GM12878 (cell line): ENCODE measurements at places on chromosomes 2 and 18.

- H3K4me3 ChIP-seq, result no peak overlapping the region
- H3K36me3 ChIP-seq, result no peaks in the 10 kb centered on the region
- H3K27me3 ChIP-seq, result no peaks in the 10 kb centered on the region
- no peak for DNase-seq
- no peaks in the 10 kb centered on the region for H3K4me1 ChIP-seq
Observed at GRCh38 chr2:15169326-15170069, 391.6 kb downstream of the NBAS start.

- H3K27me3 ChIP-seq, result no peaks in the 10 kb centered on the region
- DNase-seq, result no peak
- H3K27ac ChIP-seq, result no peak overlapping the region
- H3K36me3 ChIP-seq, result no peaks in the 10 kb centered on the region
Observed at GRCh38 chr2:61704364-61704763, 149.5 kb downstream of the FAM161A start.

DNA sequence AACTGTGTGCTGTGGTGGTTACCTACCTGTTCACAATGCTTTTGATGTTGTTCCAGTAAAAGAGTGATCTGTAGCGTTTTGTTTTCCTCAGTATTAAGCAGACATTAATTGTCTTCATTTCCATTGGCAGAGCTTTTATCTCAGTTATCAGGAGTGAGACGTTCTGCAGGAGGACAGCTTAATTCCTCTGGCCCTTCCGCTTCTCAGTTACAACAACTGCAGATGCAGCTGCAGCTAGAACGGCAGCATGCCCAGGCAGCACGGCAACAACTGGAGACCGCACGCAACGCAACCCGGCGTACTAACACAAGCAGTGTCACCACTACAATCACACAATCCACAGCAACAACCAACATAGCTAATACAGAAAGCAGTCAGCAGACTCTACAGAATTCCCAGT, 78.3 kb downstream of the KCMF1 start:
- H3K27me3 ChIP-seq, result no peaks in the 10 kb centered on the region
- H3K4me3 ChIP-seq, result no peak overlapping the region
- H3K36me3 ChIP-seq, result peaks cover 38% of the 10 kb centered on the region
- H3K27ac ChIP-seq, result no peak overlapping the region
- DNase-seq, result no peak

DNA sequence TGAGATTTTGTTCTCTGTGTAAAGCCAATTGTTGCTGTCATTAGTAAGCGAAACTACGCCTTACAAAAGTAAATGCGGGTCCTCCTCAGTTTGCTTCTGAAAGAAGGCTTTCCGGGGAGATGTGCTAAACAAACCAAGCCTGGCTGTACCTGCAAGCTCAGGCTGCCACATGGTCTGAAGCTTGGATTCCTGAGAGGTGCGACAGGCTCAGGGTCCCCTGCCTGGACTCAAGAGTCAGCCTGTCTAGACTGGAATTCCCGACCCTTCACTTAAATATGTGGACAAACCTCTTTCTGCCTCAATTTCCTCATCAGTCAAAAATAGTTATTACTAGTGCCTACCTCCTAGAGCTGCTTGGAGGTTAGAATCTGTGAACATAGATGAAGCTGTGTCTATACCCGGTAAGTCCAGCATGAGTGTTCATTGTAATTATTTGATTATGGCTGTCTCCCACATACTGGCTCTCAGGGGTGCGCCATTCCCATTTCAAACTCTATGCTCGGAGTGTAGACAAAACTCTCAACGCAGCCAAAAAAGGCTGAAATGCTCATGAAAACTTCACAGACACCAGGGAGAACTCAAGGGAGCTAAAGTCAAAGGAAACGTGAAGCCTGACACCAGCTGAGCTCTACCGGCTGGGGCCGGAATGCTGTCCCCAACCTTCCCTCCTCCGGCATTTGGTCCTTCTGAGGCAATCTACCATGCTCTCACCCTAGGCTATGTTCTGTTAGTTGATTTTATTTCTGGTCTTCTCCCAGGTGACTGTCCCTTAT, 31.4 kb downstream of the SOWAHC start:
- no peak for DNase-seq
- H3K4me3 ChIP-seq, result no peak overlapping the region
- no peak overlapping the region for H3K27ac ChIP-seq
- H3K27me3 ChIP-seq, result no peaks in the 10 kb centered on the region
- H3K36me3 ChIP-seq, result no peaks in the 10 kb centered on the region
- peaks cover 14% of the 10 kb centered on the region for H3K4me1 ChIP-seq

- H3K36me3 ChIP-seq, result no peaks in the 10 kb centered on the region
- H3K27ac ChIP-seq, result no peak overlapping the region
- no peak for DNase-seq
Observed at GRCh38 chr2:217935901-217936684, 66.7 kb downstream of the TNS1 start.

DNA sequence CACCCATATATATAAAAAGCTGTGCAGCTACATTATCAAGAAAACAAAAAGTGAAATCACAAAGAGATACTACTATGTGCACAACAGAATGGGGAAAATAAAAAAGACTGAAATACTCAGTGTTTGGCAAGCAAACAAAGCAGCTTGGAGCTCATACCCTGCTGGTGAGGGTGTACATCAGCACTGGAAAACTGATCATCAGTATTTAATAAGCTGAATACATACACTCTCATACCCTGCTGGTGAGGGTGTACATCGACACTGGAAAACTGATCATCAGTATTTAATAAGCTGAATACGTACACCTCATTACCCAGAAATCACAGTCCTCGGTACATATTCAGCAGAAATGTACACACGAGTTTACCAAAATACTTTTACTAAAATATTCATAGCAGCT, 220.8 kb downstream of the SPP2 start:
- H3K36me3 ChIP-seq, result no peaks in the 10 kb centered on the region
- no peak overlapping the region for H3K27ac ChIP-seq
- H3K27me3 ChIP-seq, result no peaks in the 10 kb centered on the region
- H3K4me1 ChIP-seq, result no peaks in the 10 kb centered on the region
- H3K4me3 ChIP-seq, result no peak overlapping the region

- H3K36me3 ChIP-seq, result no peaks in the 10 kb centered on the region
- no peak overlapping the region for H3K27ac ChIP-seq
- H3K4me1 ChIP-seq, result no peaks in the 10 kb centered on the region
- no peaks in the 10 kb centered on the region for H3K27me3 ChIP-seq
- DNase-seq, result no peak
Observed at GRCh38 chr2:156006721-156007618, 325.6 kb downstream of the NR4A2 start.

DNA sequence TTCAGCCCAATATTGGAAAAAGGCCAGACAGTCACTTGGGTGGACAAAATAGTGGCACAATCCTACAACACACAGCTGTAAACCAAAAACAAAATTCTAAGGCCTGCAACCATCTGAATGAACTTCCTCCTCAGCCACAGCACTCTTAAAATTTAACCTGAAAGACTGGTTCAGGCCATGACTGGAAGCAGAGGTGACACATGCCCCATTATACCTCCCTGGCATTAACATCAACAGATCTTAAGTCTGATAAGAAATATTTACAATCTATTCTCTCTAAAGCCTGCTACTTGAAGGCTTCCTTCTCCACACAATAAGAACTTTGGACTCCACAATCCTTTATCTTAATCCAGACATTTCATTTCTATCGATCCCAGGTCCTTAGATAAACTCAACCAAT, 192.4 kb upstream of the LRP1B start:
- H3K4me3 ChIP-seq, result no peak overlapping the region
- H3K4me1 ChIP-seq, result no peaks in the 10 kb centered on the region
- H3K27ac ChIP-seq, result no peak overlapping the region
- no peaks in the 10 kb centered on the region for H3K36me3 ChIP-seq

DNA sequence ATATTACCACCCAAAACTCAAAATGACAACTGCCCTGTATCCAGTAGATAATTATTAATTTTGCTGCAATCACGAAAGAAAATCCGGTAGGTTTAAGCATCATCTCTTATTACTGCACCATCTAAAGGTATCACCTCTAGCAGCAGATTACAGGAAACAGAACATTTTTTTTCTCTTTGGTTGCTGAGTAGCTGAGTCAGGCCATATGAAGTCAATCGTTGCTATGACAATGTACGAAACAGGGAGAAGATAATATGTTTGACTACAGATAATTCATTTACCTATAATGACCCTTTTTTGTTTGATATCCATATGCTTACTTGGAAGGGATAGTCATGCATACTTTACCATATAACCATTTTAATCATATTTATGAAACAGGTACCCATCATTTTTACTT, 831.6 kb upstream of the CHAC2 start:
- no peak overlapping the region for H3K4me3 ChIP-seq
- H3K4me1 ChIP-seq, result peaks cover 4% of the 10 kb centered on the region
- H3K27me3 ChIP-seq, result no peaks in the 10 kb centered on the region
- DNase-seq, result no peak

GRCh38 chr18:23609390-23610023, 23.2 kb upstream of the NPC1 start:
- no peaks in the 10 kb centered on the region for H3K4me1 ChIP-seq
- no peak overlapping the region for H3K27ac ChIP-seq
- H3K27me3 ChIP-seq, result no peaks in the 10 kb centered on the region

DNA sequence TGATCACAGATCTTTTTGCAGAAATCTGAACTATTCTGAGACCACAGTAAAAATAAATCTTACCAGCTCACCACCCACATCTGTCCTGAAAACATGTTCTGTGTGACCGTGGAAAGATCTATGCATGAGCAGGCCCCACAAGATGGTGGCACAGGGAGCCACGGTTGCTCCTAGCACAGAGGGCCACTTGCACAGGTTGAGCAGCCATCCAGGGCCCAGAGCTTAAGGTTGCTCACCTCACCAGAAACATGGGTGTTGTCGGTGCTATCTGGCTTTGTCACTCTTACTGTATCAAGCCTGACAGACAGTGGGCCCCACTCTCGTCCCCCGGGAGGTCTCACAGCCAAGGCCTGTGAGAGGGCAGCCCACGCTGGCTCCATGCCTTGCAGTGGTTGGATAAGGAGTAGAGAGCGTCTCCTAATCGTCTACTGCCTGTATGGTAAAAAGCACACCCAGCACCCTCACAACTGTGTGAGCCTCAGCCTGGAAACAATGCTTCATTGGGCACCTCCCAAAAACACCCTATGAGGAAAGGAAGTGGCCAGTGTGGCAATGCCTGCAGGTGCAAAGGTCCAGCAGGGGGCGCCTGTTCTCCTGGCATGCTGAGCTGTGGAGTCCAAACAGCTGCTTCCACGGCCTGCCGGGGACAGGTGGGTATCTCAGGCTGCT, 19.6 kb downstream of the TUBB6 start:
- H3K4me1 ChIP-seq, result no peaks in the 10 kb centered on the region
- no peak for DNase-seq
- no peaks in the 10 kb centered on the region for H3K27me3 ChIP-seq
- H3K27ac ChIP-seq, result no peak overlapping the region
- no peak overlapping the region for H3K4me3 ChIP-seq

- H3K4me1 ChIP-seq, result no peaks in the 10 kb centered on the region
- no peaks in the 10 kb centered on the region for H3K36me3 ChIP-seq
- H3K27me3 ChIP-seq, result no peaks in the 10 kb centered on the region
- H3K4me3 ChIP-seq, result no peak overlapping the region
Observed at GRCh38 chr18:29250259-29250658, 1073.3 kb upstream of the CDH2 start.

DNA sequence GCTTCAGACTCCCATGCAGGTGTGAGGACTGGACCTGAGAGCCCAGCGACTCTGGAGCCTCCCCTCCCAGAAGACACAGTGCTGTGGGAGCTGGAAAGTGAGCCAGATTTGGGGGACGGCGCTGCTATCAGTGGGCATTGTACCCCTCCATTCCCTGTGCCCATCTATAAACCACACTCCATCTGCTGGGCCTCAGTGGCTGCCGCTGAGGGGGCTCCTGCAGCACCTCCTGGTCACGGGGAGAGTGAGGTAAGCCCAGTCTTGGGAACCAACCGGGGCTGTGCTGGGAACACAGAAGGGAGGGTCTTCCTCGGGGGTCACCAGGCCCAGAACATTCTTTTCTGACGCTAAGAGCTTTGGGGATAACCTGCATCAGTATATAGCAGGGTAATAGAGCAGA, 9.5 kb downstream of the PSD4 start:
- H3K27ac ChIP-seq, result no peak overlapping the region
- peaks cover 41% of the 10 kb centered on the region for H3K36me3 ChIP-seq
- no peaks in the 10 kb centered on the region for H3K27me3 ChIP-seq

GRCh38 chr2:205267323-205267722, 415.0 kb upstream of the NRP2 start:
- no peaks in the 10 kb centered on the region for H3K4me1 ChIP-seq
- DNase-seq, result no peak
- H3K27ac ChIP-seq, result no peak overlapping the region
- no peaks in the 10 kb centered on the region for H3K27me3 ChIP-seq

DNA sequence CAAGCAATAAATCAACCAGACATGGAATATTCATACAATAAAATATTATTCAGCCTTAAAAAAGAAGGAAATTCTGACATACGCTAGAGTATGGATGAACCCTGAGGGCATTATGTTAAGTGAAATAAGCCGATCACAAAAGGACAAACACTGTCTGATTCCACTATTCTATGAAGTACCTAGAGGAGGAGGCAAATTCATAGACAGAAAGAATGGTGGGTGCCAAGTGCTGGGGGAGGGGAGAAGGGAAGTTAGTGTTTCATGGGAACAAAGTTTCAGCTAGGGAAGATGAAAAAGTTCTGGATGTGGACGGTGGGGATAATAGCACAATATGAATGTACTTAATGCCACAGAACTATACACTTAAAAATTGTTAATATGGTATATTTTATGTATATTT, 19.8 kb downstream of the SMAD7 start:
- H3K4me1 ChIP-seq, result peaks cover 70% of the 10 kb centered on the region
- no peak overlapping the region for H3K4me3 ChIP-seq
- H3K27me3 ChIP-seq, result no peaks in the 10 kb centered on the region
- DNase-seq, result no peak

DNA sequence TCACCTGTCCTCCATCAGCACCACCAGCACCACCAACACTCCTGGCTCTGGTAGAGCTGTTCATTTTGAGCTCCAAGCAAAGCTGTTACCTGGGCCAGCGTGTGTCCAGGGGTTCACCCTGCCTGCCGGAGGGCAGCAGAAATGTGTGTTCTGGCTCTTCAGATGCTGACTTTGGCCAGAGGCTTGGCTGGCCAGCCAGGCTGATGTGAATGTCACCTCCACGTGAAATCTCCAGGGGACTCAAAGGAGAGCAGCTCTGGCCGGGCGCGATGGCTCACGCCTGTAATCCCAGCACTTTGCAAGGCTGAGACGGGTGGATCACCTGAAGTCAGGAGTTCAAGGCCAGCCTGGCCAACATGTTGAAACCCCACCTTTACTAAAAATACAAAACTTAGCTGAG, 33.5 kb downstream of the CIB4 start:
- no peak overlapping the region for H3K27ac ChIP-seq
- DNase-seq, result no peak
- no peaks in the 10 kb centered on the region for H3K36me3 ChIP-seq
- H3K27me3 ChIP-seq, result no peaks in the 10 kb centered on the region; the same call in 1 of the 2 replicates

- no peaks in the 10 kb centered on the region for H3K4me1 ChIP-seq
- H3K27ac ChIP-seq, result no peak overlapping the region
- peaks cover 1% of the 10 kb centered on the region for H3K27me3 ChIP-seq
- DNase-seq, result no peak
- H3K4me3 ChIP-seq, result no peak overlapping the region
Observed at GRCh38 chr2:102266204-102266603, 45.2 kb upstream of the IL1RL1 start.
